ENCODE measurements at places on chromosomes 1 and 21.

GRCh38 chr21:41928621-41929220 is 25.1 kb downstream of the C2CD2 start:
- no peak for DNase-seq

DNA sequence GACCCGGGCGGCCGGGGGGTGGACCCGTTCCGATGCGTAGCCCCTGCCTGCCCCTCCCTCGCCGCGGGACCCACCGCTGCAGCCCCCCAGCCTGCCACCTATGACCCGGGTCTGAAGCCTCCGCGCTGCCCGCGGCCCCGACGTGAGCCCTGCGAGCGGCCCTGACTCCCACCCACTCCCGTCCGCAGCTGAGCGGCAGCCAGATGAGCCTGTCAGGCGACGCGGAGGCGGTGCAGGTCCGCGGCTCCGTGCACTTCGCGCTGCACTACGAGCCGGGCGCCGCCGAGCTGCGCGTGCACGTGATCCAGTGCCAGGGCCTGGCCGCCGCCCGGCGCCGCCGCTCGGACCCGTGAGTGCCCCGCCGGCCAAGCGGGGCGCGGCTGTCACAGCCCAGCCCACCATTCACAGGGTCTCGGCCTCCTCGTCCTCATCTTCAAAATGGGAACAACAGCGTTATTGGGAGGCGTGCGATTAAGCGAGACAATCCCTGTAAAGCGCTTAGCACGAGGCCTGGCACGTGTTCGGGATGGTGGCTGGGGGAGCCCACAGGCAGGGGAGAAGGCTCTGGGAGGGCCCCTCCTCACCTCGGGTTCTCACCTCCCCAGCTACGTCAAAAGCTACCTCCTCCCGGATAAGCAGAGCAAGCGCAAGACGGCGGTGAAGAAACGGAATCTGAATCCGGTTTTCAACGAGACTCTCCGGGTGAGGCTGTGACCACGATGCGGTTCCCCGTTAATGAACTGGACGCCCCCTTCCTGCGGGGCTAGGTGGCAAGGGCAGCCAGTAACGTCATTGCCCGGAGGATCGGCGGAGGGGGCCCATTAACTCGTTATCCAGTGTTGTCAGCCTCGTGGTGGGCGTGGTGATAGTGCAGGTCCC is 8.2 kb downstream of the SYTL1 start:
- peak; percentile 99 for DNase-seq

DNA sequence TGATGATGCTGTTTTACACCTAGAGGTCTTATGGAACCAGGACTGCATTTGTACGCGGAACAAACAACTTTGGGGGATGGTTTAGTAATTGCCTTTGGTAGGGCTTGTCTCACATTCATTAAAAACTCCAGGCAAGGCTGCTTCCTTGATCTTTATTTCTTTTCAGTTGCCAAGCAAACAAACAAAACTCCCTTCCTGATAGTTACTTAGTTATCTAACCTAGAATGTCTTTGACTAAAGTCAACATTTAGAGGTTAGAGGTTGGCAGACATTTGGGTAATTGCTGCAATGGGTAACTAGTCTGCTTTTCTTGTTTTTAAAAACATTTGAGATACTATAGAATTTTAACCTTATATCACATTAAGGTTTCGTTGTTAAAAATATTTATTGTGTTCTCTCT is 500.9 kb upstream of the PTBP2 start:
- DNase-seq = no peak

- no peak for DNase-seq
Observed at GRCh38 chr1:59193443-59194093, 103.3 kb upstream of the FGGY start.

Data from osteoblast (primary cell).